ENCODE measurements at places on chromosomes 5 and 9.

GRCh38 chr5:148268566-148268965, at the start of gene SPINK13:
TSS of gene SPINK13 (plus strand) at chr5:148268794. CDS start at chr5:148270073, 1,279 bp downstream.
- DNase-seq: peak; percentile 59

DNA sequence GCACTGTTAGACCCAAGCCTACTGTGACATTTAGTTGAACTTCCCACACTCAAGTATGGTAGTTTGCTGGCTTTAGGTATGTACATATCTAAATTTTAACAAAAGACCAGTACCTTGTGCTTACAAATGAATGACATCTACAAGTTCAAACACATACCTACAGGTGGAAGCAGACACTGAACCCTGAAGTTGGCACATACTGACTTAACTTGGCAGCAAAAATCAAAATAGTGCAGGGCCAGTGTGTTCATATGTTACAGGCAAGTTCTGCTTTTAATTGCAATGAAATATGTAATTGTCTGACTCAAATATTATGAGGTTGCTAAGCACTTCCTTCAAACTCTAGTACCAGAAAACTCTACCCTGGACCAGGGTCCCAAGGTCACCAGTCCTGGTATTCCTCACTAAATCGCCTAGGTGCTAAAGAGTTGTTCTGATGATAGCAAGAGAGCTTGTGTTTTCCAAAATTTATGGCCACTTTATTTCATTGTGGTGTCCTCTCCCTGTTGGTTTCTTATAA, 77.4 kb downstream of the MEGF10 start:
- DNase-seq: peak; percentile 18

DNA sequence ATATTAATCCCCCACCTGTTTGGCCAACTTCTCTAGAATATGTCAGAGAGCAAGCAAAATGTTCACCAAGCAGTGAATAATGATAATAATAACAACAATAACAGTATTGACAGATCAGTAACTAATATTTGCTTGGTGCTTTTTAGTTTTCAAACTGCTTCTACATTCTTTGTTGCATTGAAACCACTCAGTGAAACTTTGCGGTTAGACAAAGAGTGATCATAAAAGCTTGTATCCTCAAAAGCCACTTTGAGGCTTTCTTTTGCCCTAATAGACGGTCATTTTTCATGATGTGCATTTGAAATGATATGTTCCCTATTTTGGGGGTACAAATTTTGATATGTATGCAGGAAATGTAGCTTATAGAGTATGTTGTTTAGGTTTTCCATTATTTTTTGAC, 43.6 kb upstream of the PTGS1 start:
- no peak for DNase-seq

DNA sequence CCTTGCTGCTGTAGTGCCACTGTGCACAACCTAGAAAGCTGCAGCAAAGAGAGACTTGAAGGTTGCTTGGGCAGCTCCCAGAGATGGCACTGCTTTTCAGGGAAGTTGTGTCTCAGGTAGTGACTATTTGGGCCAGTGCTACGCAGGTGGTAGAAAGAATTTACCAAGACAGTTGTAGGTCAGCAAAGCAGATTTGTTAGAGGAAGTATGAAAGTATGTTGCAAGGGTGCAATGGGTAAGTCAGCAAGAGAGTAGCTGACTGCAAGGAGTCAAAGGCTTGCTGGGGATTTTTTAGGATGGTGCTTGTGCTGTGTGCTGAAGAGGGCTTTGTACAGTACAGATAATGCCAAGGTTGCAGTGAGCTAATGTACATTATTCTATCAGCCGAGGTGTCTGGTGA, 33.5 kb upstream of the SPARC start:
- DNase-seq: no peak

DNA sequence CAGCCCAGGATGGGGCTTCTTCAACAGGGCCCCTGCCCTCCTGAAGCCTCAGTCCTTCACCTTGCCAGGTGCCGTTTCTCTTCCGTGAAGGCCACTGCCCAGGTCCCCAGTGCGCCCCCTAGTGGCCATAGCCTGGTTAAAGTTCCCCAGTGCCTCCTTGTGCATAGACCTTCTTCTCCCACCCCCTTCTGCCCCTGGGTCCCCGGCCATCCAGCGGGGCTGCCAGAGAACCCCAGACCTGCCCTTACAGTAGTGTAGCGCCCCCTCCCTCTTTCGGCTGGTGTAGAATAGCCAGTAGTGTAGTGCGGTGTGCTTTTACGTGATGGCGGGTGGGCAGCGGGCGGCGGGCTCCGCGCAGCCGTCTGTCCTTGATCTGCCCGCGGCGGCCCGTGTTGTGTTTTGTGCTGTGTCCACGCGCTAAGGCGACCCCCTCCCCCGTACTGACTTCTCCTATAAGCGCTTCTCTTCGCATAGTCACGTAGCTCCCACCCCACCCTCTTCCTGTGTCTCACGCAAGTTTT, 23.6 kb downstream of the PCDHGC5 start:
- peak; percentile 88 for DNase-seq

GRCh38 chr5:11468334-11469039, 435.8 kb downstream of the CTNND2 start:
- DNase-seq: no peak

DNA sequence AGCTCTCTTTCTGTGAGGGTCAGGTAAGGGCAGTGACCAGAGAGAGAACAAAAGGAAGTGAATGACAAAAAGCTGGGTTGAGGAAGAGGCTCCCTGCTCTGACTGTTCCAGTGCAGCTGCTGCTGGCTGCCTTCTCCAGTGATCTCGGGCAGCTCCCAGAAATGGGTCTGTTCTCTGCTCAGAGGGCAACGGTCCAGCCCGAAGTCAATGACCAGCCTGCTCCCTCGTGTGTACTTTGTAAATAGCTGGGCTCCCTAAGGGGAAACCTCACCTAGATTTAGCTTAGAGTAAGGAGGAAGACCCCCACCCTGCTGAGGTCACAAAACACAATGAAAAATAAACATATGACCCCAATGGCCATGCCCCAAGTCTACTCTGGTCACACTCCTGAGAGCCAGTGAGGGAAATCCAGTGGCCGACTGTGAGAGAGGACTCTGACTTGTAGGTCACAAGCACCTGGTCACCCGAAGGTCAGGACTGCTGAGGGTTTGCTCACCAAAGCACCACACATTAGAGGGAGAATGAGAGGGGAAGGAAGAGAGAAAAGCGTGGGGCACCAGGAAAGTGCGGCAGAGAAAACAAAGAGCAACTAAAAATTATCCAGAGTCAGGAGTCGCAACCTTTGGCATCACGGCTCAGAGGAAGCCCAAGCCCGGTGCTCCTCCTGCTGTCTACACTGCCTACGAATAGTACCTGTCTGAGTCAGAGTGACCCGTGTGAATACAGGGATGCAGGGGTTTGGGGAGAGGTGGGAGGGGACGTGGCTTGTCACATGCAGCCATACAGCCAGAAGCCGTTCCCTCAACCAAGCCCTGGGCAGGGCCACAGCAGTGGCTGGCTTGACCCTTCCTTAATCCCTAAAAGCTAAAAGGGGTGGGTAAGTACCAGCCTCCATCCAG, 19.8 kb downstream of the NIPAL4 start:
- no peak for DNase-seq

- DNase-seq: peak; percentile 45
Observed at GRCh38 chr5:173984218-173984617, 4.8 kb upstream of the C5orf47 start.

- DNase-seq: no peak
Observed at GRCh38 chr5:169088028-169088725, 212.8 kb downstream of the SLIT3 start.

DNA sequence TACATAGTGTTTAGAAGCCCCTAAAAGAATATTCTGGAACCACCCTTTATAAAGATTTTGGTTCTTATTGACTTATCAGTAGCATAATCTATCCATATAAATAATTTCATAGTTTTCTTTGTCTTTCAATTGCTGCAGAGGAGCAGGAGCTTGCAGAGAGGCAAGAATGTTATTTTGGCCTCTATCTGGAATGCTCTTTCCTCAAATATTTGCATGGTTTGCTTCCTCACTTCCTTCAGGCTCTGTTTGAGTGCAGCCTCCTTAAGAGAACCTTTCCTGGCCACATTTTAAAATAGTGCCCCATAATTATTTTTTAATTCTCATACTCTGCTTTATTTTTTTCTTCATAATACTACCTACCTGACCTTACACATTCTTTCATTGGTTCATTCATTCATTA, 1.5 kb downstream of the C5 start:
- DNase-seq: peak; percentile 60

GRCh38 chr9:85559526-85559925, 182.2 kb downstream of the AGTPBP1 start:
- DNase-seq: no peak

- DNase-seq: peak; percentile 19
Observed at GRCh38 chr5:112687306-112687705, 50.4 kb upstream of the APC start.

GRCh38 chr5:179177711-179178575, 117.8 kb downstream of the ZNF354C start:
- no peak for DNase-seq

DNA sequence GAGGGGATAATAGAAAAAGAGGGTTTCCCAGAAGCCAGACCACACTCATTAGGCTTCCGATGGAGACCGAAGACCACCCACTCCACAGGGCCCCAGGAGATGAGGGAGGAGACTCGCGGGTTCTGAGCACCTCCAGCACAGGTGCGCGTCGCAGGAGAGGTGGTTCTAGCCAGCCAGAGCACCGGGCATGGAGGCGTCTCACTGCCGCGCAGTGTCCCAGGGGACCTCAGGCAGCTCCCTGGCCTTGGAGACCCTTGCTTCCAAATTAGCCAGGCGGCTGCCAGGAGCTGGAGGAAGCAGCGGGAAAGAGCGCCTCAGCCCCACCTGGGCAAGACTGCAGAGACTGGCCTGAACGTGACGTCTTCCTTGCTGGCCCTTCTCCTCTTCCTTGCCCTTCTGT, 115.4 kb upstream of the FBXL7 start:
- no peak for DNase-seq

DNA sequence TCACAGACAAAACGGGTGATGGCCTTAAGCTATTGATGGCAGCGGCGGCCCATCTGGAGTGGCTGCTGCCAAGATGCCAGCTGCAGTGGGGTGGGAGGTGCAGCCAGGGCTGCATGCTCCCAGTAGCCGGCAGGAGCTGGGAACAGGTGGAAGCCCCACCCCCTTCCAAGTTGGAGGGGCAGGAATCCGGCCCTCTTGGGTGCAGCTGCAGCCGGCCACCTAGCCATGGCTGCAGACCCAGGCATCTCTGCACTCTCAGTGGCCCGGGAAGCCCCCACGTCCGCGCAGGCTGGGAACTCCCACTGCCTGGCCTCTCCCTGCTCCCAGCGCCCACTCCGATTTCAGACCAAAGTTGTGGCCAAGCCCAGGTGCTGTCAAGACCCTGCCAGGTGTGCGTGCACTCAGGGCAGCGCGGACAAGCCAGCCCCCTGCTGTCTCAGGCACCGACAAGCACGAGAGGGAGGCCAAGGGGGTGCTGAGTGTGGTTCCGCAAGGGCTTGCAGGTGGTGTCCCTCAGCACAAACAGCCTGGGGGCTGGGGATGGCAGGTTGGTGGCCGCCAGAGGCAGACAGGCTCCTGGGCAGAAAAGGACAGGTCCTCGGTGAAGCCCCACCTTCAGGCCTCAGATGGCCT, 115.1 kb upstream of the TSLP start:
- DNase-seq: no peak

DNA sequence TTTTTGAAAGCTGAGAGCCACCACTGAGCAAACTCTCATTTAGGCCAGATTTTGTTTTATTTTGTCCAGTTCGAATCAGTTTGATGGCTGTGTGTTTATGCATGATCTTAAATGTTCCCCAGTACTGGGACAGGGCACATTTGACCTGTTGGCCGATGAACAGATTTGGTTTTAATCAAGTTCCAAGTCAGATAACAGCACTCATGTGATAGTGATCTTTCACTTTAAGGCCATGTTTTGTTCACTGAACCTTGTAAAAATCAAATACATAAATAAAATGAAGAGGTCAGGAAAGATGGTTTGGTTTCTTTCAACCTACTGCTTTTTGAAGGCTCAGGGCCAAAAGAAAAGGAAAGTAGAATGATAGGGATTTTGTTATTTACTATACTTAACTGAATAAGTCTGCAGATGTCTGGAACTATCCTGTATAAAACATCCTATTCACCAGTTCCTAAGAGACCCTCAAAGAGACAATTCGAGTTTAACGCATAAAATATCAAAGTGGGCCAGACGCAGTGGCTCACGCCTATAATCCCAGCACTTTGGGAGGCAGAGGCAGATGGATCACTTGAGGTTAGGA, 77.2 kb downstream of the PGM5 start:
- no peak for DNase-seq

DNA sequence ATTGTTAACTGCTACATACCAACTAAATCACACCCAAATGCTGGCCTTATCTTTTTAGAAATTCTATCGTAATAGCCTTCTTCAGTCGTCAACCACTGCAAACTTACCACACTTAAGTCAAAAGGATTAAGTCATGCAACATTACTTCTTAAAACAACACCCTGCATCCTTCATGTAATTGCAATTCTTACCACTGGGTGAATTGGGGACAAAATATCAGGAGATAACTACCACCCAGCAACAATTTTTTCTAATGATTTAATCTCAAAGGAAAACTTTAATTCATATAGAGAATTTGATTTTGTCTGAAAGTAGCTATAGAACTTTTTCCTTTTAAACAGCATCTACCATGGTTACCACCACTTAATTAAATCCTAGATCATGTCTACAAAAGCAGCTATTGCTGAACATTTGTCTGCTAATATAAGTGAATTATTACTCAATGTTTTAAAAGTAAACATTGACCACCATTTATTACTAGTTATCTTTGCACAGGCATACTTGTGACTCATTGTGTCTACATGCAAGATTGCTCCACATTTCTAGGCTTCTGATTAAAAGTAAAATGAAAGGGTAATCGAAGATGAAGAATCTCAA, 10.5 kb downstream of the MLLT3 start:
- no peak for DNase-seq

DNA sequence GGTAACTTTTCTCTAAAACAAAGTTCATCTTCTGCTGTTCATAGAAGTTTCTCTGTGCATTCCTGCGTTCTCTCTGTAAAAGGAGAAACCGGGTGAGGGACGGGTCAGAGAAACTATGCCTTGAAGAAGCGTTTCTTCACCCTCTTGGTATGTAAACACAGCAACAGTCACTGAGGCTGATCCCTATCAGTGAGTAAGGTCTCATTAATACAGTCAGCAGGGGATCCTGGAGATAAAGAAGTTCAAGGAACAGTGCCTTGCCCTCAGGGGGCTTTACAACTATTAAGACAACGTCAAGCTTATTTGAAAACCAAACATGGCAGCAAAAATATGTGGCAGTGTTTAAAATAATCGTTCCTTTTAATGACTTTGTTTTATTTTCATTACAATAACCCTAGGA, 202.9 kb upstream of the IL12B start:
- peak; percentile 33 for DNase-seq

DNA sequence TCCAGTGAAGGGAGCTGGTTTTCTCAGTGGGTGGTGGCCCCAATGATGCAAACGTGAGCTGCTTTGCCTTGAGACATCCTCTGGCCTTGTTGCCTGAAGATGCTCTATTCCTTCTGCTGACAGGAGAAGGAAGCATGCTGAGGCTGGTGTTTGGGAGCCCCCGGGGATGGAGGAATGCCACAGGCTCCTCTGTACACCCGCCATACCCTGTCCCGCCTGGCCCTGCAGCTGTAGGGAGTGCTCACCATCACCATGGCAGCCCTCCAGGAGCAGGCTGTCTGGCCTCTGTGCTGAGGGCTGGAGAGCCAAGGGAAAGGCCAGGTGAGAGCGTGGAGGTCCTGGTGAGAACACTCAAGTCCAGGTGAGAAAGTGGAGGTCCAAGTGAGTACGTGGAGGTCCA, 134.4 kb downstream of the MRPL36 start:
- DNase-seq: no peak
